ENCODE measurements at places on chromosomes 12 and 14.

GRCh38 chr12:91108196-91108755 is 3.0 kb downstream of the LUM start:
- no peak for DNase-seq

DNA sequence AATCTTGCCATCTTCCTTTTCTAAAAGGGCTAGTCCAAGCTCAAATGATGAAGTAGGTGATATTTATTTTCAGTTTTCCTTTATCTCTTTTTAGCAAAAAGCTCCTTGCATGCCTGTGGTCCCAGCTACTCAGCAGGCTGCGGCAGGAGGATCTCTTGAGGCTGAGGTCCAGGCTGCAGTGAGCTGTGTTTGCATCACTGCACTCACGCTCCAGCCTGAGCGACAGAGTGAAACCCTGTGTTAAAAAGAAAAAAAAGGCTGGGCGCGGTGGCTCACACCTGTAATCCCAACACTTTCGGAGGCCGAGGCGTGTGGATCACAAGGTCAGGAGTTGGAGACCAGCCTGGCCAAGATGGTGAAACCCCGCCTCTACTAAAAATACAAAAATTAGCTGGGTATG is 5.0 kb downstream of the TMEM116 start:
- no peak for DNase-seq

GRCh38 chr14:26966908-26967307 is 369.1 kb upstream of the NOVA1 start:
- no peak for DNase-seq

DNA sequence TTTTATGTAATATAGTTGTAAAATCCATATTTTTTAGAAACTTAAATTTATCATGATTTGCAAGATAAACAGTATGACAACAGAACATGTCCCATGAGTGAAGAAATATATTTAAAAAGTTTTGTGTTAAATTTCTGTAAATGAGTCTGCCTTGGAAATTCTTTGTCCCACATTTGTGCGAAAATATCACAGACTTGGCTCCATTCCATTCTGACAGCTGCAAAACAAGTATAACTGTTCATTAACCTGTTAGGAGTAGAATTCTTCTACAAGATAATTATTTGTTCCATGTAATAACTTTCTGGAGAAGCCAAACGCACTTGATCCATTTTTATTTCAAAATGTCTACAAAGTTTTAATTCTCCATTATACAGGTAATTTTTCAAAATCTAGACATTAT is 37.9 kb downstream of the MDM1 start:
- no peak for DNase-seq

DNA sequence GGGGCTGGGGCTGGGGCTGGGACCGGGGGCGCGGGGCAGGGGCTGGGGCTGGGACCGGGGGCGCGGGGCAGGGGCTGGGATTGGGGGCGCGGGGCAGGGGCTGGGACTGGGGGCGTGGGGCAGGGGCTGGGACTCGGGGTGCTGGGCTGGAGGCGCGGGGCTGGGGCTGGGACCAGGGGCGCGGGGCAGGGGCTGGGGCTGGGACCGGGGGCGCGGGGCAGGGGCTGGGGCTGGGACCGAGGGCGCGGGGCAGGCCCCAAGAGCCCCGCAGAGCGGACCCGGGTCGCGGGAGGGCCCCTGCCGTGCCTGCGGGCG is 452 bp downstream of the P2RX2 start:
- DNase-seq: no peak

DNA sequence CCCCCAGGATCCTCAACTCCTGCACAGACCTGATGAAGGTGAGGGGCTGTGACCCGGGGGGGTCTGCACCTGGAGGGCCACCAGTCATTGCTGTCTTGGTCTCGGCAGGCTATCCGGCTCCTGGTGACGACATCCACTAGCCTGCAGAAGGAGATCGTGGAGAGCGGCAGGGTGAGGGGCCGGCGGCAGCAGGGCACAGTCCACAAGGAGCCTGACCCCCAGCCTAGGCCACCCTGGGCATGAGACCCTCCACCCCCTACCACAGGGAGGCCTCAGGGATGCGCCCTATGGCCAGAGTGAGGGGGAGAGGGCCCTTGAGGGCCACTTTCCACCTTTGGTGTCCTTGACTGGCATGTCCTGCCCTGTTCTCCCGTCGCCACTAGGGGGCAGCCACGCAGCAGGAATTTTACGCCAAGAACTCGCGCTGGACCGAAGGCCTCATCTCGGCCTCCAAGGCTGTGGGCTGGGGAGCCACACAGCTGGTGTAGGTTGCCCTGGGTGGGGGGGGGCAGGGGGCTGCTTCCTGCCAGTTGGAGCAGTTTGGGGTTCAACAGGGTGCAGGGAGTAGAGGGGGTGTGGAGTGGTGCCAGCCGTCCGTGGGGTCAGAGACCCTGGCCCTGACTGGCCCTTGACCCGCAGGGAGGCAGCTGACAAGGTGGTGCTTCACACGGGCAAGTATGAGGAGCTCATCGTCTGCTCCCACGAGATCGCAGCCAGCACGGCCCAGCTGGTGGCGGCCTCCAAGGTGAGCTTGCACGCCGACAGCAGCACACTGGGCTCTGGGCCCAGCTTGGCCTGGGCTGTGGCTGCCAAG is 25.0 kb downstream of the HIP1R start:
- peak; percentile 37 for DNase-seq

DNA sequence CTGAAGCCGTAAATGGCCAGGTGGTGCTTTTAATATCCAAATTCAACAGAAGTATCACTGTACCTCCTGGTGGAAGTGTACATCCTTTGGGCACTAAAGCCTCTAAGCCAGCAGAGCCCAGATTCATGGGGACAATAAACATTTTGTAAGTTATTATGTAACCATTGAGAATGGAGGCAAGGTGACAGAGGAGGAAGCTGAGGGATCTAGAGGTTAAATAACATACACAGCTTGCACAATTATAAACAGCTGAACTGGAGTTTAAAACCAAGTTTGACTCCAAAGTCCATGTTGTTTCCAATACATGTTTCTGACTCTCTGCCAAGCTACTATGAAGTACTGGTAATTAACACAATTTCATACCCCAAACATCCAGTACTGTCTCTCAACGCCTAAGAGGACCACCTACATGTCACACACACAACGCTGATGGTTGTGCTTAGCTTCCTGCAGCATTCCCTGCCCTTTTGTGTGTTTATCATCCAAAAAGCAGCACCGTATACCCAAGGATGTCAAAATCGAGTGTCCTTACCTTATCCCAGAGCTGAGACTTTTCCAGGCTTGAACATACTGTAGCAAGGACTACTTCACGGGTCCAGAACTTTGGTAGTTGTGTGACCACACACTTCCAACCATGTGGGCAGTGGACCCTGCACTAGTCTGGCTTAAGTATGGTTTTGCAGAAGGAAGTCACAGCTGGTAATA is 41.3 kb downstream of the EGLN3 start:
- DNase-seq: no peak

GRCh38 chr12:113762882-113763816 is 203.0 kb downstream of the RBM19 start:
- DNase-seq: no peak

- peak; percentile 23 for DNase-seq
These were observed 280.6 kb upstream of the PWP1 start for GRCh38 chr12:107404981-107405380.

GRCh38 chr12:95790033-95790916 is at the start of gene NTN4:
Gene NTN4, minus strand, starts transcription at chr12:95790764. Its CDS starts 455 bp downstream, at chr12:95790309.
- peak; percentile 22 for DNase-seq

DNA sequence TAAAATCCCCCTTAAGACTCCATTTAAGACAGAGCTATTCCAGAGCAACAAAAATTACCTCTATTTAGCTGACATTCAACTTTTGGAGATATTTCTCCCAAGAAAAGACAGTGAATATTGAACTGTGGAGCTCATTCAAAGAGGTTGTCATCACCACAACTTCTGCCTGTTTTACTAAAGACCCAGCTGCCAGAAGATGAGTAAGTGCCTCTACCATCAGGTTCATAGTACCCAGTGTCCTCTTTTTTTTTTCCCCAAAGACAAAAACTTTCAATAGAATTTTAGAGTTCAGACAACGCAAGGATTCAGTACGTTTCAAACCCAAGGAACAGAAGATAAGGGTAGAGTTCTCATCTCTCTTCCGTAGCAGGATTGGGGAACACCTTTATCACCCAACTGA is 461.3 kb downstream of the BCAT1 start:
- DNase-seq: no peak

- no peak for DNase-seq
These were observed 32.0 kb upstream of the LRRK2 start for GRCh38 chr12:40192704-40193255.

DNA sequence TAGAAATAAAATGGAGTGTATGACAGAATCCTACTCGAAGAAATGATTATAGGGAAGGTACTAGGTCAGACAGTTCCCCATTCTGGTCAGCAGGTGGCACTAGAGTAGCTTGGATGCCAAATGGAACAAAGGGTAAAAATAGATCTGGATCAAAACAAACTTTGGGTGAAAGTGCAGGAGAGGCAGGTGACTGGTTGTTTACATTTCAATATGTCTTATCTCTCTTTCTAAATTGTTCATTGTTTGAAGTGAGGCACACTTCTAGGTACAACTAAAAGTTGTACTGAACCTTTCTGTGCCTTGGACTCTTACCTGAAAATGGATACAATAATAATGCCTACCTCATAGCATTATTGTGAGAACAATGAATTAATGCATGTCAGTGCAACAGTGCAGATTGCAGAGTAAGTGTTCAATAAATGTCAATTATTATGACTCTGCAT is 62.0 kb upstream of the OSBPL8 start:
- DNase-seq: peak; percentile 89

DNA sequence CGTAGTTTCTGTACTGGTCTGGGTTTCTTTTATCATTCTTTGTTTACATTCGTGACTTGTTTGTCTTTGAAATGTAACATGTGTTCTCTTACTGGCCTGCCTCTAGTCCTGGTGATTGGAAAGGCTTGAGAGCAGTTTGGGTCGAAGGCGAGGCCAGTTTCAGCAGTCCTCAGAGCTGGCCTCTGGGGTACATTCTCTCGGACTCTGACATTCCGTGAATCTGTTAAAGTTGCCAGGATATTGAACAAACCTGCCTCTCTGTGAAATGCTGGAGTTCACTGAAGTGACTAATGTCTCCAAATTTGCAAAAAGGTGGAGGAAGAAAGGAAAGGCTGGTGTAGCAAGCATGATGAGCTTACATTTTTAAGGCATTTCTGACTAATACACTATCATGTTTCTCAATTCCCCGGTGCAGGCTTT is 1.5 kb downstream of the PLEKHA5 start:
- peak; percentile 13 for DNase-seq

- DNase-seq: no peak
These were observed 48.6 kb downstream of the PCNX1 start for GRCh38 chr14:70955543-70956480.

GRCh38 chr12:5507944-5508343 is 76.0 kb downstream of the NTF3 start:
- DNase-seq: no peak

DNA sequence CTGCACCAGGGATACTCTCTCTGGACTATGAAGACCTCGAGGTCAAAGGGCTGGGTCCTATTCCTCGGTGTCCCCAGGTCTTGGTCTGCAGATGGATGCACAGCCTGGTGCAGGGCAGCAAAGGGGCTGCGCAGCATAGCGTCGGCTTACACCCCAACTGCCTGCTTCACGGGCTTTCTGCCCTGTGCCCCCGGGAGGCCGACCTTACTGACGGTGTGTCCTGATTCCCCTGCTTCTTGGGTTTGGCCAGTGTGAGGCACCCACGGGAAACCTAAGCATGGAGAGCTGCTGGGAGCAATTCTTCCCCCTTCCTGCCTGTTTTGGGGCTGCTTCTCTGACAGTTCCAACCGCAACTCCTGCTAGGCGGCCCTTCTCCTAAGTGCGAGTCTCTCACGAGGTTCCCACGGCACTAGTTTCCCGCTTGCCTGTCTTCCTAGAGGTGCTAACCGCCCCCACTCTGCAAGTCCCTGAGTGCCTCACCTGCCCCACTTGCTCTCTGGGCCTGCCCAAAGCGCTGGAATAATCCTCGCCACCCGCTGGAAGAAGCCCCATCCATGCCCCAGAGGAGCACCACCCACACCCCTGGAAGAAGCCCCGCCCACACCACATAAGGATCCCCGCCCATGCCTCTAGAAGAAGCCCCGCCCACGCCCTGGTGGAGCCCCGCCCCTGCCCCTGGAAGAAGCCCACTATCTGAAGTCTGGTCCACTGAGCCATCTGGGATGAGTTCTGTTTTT is 54.0 kb downstream of the PRIMA1 start:
- DNase-seq: no peak

DNA sequence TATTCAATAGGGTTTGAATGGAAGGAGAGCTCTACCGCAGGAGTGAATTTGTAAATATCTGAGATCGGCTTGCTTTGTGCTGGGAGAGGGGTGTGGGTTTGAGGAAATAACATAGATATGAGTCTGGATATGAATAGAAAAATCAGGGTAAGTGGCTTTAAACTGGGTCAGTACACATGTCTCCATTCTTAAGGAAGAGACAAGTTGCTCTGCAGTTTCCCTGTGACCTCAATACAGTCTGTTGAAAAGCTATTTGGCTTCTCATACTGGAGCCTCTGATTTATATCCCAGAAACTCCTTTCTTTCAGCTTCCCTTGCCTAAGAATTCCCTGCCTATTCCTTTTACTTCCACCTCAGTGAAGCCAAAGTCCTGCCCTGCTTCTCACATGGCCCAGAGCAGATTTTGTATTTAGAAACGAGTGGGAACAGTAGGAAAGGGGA is 153.5 kb upstream of the ATF7IP start:
- no peak for DNase-seq

- no peak for DNase-seq
These were observed 42.8 kb downstream of the RPGRIP1 start for GRCh38 chr14:21322716-21323115.

DNA sequence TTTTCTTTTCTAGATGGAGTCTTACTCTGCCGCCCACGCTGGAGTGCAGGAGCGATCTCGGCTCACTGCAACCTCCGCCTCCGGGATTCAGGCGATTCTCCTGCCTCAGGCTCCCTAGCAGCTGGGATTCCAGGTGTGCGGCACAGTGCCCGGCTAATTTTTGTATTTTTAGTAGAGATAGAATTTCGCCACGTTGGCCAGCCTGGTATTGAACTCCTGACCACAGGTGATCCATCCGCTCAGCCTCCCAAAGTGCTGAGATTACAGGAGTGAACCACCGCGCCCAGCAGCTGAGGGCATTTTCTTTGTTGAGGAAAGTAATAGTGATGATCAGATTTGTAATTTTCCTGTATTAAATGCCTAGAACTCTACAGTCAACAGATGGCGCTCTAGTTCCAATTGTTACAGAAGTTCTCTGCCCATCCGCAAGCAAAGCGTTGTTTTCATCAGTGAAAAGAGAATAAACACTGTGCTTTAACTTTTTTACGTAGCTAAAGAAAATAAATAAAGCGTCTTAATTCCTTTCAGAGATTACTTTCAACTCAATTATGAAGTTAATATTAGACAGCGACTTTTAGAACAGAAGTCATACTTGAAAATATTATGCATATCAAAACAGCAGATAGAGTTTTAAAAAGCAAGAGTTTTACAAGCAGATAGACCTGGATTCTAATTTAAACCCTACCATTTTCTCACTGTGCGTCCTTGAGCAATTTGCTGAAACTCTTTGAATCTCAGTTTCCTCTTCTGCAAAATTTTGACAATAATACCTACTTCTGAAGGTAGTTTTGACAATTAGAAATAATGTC is 335.1 kb downstream of the DUSP6 start:
- peak; percentile 78 for DNase-seq

DNA sequence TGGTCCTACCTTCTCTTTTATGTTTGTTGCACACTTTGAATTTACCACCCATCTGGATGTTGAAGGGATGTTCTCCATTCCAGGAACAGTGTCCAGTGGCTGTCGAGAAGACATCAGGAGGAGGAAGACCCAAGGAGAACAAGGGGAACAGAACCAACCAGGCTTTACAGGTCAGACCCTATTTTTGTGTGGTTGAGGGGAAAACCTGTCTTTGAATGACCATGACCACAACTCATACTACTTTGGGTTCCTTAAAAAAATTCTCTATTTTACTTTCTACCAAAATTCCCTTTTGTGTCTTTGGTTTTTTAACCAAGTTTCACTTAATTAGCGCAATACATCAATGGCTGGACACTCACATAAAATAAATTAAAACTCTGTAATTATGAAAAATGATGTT is 78.7 kb downstream of the PLXNC1 start:
- DNase-seq: no peak
